ENCODE measurements at places on chromosomes 4 and X.

DNA sequence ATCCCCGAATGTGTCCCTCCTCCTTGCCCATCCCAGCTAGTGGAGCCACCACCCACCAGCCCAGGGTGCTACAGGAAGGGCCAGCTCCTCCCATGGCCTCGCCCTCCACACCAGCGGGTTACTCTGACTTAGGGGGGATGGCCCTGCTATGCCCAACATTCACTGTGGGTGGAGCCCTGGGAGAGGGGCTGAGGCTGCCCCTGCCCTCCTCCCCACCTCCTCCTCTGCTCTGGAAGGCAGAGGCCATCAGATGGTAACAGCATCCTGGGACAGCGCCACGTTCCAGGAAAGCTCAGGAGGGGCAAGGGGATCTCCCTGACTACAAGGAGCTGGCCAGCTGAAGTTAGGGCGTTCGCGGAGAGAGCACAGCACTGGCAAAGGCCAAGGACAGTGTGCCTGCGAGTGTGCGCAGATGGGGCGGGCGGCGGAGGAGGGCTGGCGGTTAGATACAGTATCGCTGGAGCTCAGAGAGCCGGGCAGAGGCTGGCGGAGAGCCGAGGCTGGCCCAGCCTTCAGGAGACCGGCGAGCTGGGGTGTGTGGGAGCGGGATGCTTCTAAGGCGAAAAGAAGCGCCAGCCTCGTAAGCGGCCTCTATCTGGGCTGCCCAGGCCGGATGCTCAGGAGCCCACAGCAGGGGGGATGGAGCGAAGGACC is 1.5 kb downstream of the JAKMIP1 start:
- DNase-seq: peak; percentile 17

- no peak for DNase-seq
Observed at GRCh38 chr4:186719925-186720694, 3.5 kb downstream of the FAT1 start.

GRCh38 chr4:150217808-150218207 is 139.6 kb downstream of the DCLK2 start:
- DNase-seq: no peak

DNA sequence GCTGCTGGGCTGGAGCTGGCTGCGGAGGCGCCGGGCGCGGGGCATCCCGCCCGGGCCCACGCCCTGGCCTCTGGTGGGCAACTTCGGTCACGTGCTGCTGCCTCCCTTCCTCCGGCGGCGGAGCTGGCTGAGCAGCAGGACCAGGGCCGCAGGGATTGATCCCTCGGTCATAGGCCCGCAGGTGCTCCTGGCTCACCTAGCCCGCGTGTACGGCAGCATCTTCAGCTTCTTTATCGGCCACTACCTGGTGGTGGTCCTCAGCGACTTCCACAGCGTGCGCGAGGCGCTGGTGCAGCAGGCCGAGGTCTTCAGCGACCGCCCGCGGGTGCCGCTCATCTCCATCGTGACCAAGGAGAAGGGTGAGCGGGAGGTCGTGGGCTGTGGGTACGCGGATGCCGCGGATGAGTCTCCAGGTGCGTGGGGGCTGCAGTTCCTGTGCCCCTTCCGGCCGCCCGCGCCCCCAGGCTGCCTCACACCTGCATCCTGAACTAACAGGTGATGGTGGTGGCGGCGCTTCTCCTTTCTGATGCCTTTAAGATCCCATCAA is 499 bp downstream of the CYP2U1 start:
- DNase-seq: peak; percentile 41

DNA sequence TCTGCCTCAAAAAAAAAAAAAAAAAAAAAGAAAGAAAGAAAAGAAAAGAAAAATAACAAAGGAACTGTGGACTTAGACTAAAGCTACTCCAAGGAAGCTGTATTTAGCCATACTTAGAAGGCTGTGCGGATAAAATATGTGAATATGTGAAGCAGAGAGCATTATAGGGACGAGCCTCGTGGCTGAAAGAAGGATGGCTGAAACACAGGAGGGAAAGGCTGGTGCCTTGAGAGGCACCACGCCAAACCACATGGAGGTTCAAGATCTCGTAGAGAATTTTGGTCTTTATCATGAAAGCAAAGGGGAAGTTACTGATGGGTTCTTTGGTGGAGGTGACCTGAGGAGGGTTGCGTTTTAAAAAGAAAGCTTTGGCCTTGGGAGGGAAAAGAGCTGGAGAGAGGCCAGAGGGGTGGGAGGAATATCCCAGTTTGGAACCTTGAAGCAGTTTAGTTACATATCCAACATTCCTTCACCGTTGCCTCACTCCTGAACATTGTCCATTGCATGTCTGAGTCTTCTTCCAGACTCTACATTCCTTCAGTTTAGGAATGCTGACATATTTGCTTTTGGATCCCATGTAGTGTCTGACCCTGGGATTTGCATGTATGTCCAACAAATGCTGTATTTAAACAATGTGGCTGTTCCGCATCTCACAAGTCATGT is 82.5 kb downstream of the CPE start:
- DNase-seq: no peak

DNA sequence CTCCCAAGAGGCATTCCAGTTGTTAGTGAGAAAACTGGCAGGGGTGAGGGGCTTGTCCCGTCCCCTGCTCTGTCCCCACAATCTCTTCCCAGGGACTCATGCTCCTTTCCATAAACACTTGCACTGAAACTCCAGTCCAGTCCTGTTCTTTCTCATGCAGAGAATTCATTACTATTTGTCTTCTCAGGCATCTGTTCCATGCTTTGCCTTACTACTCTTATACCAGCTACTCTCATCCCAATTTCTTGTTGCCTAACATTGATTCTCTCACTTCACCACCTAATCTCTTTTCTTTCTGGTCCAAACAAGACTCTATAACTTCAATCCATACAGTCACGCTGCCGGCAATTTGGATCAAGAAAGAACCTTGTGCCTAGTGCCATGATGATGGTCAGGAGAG is 97.1 kb upstream of the VEGFC start:
- no peak for DNase-seq

GRCh38 chr4:177408023-177408422 is 34.2 kb downstream of the AGA start:
- no peak for DNase-seq

- no peak for DNase-seq
Observed at GRCh38 chr4:96524311-96524875, 684.5 kb downstream of the PDHA2 start.

Data from stimulated activated CD4-positive, alpha-beta T cell treated with anti-CD3 and anti-CD28 coated beads, Interleukin-4, amount 100 ng/mL, for 1 hour (primary cell).